Adrenal gland (tissue), 19 donors: ENCODE measurements at places on chromosomes 11 and 22. TPM values are rescaled to one million over a fixed set of nuclear protein-coding genes. Genes with fewer than 3 reads are reported as not detected.

Gene TSPAN4
- 19.4 TPM for total RNA-seq

Gene PLA2G3
- not detected for total RNA-seq

Gene LIF
- 4.1 TPM for total RNA-seq

Gene OR56A1
- not detected for total RNA-seq

Gene PANX2
- 0.67 TPM for total RNA-seq

Gene PATE2
- 0.39 TPM for total RNA-seq

Gene HOATZ
- total RNA-seq = not detected

Gene SMIM35
- total RNA-seq = 0.07 TPM
